ENCODE measurements at places on chromosomes 12 and 14.

DNA sequence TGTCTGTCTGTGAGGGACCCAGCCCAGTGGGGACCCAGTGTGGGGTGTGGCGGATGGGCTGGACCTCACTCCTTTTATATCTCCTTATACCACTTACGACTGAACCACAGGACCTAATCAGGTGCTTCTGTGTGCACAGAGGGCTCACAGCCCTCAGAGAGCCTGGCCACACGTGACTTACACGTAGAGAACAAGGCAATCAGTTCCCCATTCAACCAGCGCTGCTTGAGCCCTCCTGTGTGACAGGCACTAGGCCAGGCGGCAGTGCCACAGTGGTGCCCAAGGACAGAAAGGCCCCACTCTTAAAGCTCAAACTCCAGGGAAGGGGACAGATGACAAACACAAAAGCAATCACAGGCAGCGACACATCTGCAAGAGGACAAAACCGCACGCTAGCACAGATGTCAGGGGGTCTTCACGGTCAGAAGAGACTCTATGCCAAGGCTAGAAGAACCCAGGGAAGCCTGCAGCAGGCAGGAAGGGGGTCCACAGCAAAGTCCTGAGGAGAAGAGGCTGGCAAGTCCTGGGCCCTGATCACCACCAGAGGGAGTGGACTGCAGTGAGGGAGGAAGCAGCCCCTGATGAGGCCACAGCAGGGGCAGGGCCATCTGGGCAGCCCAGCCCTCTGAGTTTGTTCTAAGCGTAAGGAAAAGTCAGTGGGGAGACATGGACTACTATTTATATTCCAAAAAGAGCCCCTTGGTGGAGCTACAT lies 39.3 kb downstream of the SETD3 start:
- H3K36me3 ChIP-seq, result peaks cover 5% of the 10 kb centered on the region
- peaks cover 59% of the 10 kb centered on the region for H3K4me1 ChIP-seq
- peak overlapping the region; percentile 43 for H3K4me3 ChIP-seq
- no peak for DNase-seq
- peak overlapping the region; percentile 85 for H3K27ac ChIP-seq

DNA sequence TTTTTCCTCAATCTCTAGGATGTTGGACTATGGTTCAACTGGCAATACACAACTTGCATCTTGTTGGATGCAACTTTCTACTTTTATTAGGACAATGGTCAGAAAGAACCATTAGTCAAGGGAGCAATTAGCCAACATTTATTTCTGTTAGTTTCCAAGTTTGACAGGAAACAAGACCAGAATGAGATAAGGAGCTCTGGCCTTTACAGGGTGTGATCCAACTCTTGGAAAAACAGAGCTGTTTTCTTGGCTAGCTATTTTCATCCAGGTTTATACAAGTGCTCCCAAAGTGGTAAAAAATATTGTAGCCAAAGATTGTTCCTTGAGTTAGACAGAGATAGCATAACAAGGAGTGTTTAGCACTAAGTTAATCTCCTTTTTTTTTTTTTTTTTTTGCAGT lies 3.9 kb upstream of the SYNE2 start:
- H3K4me3 ChIP-seq, result no peak overlapping the region
- peak overlapping the region; percentile 24 for H3K27ac ChIP-seq
- DNase-seq, result no peak
- no peaks in the 10 kb centered on the region for H3K27me3 ChIP-seq
- peaks cover 3% of the 10 kb centered on the region for H3K36me3 ChIP-seq
- H3K4me1 ChIP-seq, result peaks cover 4% of the 10 kb centered on the region

GRCh38 chr12:254039-254438 lies 8.6 kb downstream of the SLC6A13 start:
- no peak overlapping the region for H3K27ac ChIP-seq
- peaks cover 6% of the 10 kb centered on the region for H3K36me3 ChIP-seq
- H3K4me1 ChIP-seq, result peaks cover 3% of the 10 kb centered on the region
- peaks cover 59% of the 10 kb centered on the region for H3K27me3 ChIP-seq

- no peaks in the 10 kb centered on the region for H3K36me3 ChIP-seq
- no peak overlapping the region for H3K27ac ChIP-seq
- no peaks in the 10 kb centered on the region for H3K27me3 ChIP-seq
- no peaks in the 10 kb centered on the region for H3K4me1 ChIP-seq
Measured at GRCh38 chr12:84315926-84316325, 596.7 kb downstream of the SLC6A15 start.

DNA sequence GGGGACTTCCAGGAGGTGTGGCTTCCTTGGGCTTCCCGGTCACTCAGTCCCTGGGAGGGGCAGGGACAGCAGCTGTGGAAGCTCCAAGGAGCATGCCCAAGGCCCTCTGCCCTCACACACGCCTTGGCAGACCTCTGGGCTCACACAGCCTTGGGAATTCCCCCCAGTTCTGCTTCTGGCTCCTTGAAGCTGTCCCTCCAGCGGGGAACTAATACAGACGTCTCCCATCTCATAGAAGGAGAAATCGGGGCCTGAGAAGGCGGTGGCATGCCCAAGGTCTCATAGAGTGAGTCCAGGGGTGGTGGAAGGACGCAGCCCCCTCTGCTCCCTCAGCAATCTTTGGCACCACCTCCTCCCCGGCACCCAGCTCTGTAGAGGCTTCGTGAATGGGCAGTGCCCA lies 15.7 kb upstream of the TMEM119 start:
- H3K4me1 ChIP-seq, result peaks cover 32% of the 10 kb centered on the region
- H3K4me3 ChIP-seq, result no peak overlapping the region
- H3K36me3 ChIP-seq, result peaks cover 7% of the 10 kb centered on the region
- H3K27me3 ChIP-seq, result no peaks in the 10 kb centered on the region
- H3K27ac ChIP-seq, result peak overlapping the region; percentile 94

DNA sequence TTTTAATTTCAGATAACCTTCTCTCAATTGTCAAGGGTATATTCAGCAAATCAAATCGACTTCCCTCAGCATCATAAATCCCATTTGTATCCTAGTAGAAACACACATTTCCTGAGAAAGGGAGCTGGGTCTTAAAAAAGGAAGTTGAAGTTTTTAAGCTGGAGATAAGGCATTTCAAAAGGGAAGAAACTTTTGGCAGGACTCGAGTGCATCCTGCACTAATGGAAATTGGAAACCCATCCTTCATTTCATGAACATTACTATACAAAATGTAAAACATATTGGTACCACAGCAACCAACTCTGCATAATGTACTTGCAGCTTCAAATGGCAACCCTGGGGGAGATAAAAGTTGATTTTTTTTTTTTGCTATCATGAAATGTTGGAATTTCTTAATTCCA lies 23.7 kb upstream of the TMCC3 start:
- H3K4me1 ChIP-seq, result peaks cover 17% of the 10 kb centered on the region
- H3K27me3 ChIP-seq, result peaks cover 13% of the 10 kb centered on the region
- DNase-seq, result no peak
- no peak overlapping the region for H3K4me3 ChIP-seq

DNA sequence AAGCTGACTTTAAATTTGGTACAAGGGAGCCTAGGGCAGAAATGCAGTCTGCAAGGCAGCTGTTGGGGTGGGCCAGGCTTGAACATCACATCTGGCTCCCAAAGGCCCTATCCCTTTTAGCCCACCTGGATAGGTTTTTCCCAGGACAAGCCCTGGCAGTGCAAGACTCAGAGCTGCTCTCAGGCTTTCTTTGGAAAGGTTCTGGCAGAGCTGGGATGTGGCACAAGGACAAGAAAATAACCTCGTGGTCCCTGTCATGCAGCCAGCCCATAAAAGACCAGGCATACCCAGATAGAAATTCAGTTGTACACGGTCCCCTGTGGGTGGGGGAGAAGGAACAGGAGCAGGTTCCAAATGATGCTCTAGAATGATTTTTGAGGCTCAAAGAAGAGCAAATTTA lies 206.9 kb downstream of the TTC7B start:
- H3K27ac ChIP-seq, result no peak overlapping the region
- no peaks in the 10 kb centered on the region for H3K36me3 ChIP-seq
- DNase-seq, result no peak

- peaks cover 35% of the 10 kb centered on the region for H3K4me1 ChIP-seq
- peak overlapping the region; percentile 95 for H3K4me3 ChIP-seq
- H3K36me3 ChIP-seq, result no peaks in the 10 kb centered on the region
- peak overlapping the region; percentile 88 for H3K27ac ChIP-seq
- no peaks in the 10 kb centered on the region for H3K27me3 ChIP-seq
- DNase-seq, result no peak
Measured at GRCh38 chr14:103530390-103530789, 1.4 kb downstream of the TRMT61A start.

DNA sequence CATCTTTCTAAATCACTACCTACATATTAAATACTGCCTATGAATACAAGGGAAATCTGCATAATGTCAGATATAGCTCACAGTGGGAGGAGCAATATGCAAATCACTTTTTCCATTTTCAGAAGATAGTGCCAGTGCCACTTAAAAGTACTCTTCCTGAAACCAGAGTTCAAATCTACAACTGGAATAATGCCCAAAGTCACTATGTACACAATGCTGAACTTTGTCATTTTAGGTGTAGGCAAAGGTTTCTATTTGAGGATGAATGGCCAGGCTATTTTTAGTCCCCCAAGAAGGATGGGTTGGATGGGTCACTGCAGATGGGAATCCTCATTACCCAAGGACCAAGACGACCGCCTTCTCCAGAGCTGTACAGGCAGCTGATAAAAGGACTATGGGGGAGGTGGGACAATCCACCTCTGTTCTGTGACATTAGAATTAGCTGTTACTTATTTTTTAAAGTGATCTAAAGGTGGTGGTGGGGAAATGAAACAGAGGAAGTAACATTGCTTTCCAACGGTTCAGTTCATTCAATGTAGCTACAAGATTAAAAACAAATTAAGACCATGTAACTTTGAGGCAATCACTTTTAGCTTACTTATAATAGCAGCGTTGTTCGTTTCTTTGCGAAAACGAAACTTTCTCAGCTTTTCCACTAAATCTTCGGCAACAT lies 5.6 kb downstream of the GMFB start:
- DNase-seq, result no peak
- H3K4me3 ChIP-seq, result peak overlapping the region; percentile 36
- peaks cover 44% of the 10 kb centered on the region for H3K4me1 ChIP-seq
- peaks cover 3% of the 10 kb centered on the region for H3K36me3 ChIP-seq
- H3K27ac ChIP-seq, result peak overlapping the region; percentile 73
- no peaks in the 10 kb centered on the region for H3K27me3 ChIP-seq

DNA sequence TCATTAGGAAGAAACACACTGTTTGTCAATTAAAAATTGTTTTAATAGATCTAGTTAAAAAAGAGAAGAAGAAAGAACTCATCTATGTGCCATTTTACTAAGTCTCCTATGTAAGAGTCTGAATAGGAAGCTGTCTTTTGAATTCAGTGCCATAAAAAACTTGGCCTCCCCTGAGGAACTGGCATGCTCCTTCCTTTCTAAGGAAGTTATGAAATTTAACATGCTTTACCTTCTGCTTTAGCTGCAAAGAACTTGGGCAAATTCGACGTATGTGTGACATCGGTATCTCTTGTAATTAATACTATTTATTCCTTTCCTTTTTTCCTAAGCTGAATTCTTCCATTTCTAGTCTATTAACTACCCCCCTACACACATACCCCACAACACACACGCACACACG lies 12.5 kb downstream of the TM7SF3 start:
- no peak overlapping the region for H3K27ac ChIP-seq
- peaks cover 19% of the 10 kb centered on the region for H3K36me3 ChIP-seq
- H3K4me3 ChIP-seq, result no peak overlapping the region
- peaks cover 28% of the 10 kb centered on the region for H3K4me1 ChIP-seq
- H3K27me3 ChIP-seq, result no peaks in the 10 kb centered on the region

- H3K4me1 ChIP-seq, result peaks cover 4% of the 10 kb centered on the region
- no peak overlapping the region for H3K4me3 ChIP-seq
- no peak overlapping the region for H3K27ac ChIP-seq
- no peak for DNase-seq
- peaks cover 5% of the 10 kb centered on the region for H3K36me3 ChIP-seq
Measured at GRCh38 chr12:54840244-54840865, 14.0 kb upstream of the MUCL1 start.

GRCh38 chr12:94495445-94496115 lies 35.9 kb upstream of the CEP83 start:
- no peaks in the 10 kb centered on the region for H3K36me3 ChIP-seq
- H3K27ac ChIP-seq, result no peak overlapping the region
- no peak overlapping the region for H3K4me3 ChIP-seq
- peaks cover 12% of the 10 kb centered on the region for H3K27me3 ChIP-seq

GRCh38 chr12:50985322-50985721 lies 33.0 kb downstream of the HIGD1C start:
- no peak overlapping the region for H3K4me3 ChIP-seq
- H3K27me3 ChIP-seq, result no peaks in the 10 kb centered on the region
- peaks cover 4% of the 10 kb centered on the region for H3K4me1 ChIP-seq
- no peak for DNase-seq
- H3K27ac ChIP-seq, result no peak overlapping the region

DNA sequence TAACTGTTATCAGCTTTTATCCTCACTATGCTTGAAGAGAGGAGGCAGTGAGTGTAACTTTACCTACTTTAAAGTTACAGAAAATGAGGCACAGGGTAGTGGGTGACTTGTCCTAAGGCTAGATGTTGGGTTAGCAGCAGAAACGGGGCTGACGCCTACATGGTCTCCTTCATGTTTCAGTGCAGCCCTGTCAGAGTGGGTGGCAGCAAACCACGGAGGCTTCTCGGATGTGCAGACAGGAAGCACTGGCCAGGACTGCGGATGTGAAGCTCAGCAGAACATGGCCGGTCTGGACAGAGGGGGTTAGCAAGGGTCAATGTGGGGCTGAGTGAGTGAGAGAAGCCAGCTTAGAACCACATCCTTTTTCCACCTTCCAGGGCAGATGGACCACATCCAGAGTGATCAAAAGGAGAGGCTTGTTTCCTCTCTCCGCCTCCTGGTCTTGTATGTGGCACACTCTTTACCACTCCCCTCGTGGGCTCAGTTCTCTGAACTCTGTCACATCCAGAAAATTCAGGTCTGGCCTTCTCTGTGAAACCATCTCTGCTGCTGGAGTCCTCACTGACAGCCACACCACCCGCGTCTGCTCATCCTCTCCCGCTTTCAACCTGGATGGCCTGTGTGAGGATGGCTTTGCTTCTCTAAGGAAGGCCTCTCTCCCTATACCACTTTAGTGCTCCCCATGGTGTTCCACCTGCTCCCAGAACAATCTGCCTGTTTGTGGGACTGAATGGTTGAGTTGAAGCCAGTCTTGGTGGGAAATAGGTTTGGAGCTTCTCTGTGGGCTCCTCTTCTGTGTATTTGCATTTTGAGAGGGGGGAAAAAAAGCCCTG lies 14.1 kb downstream of the SUSD6 start:
- no peaks in the 10 kb centered on the region for H3K27me3 ChIP-seq
- H3K27ac ChIP-seq, result peak overlapping the region; percentile 94
- peak overlapping the region; percentile 85 for H3K4me3 ChIP-seq
- H3K4me1 ChIP-seq, result peaks cover 64% of the 10 kb centered on the region
- DNase-seq, result peak; percentile 33
- no peaks in the 10 kb centered on the region for H3K36me3 ChIP-seq

DNA sequence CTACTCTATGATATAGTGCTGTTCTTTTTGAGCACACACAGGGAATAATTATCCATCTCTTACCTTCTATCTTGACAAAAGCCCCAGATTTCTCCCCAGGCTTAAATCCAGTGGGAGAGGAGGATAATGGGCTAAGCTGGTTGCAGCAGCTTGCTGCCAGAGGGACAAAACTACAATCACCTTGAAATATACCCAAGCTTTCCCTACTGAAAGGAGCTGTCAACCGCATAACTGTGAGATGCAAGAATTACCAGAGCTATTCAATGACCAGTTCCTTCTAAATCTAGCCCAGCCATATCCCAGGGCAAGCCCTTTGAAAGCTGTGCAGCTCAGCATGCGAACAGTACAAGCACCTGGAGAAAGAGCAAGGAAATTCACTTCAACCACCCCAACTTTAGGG lies 943 bp upstream of the MGAT4C start:
- no peak overlapping the region for H3K4me3 ChIP-seq
- DNase-seq, result no peak
- no peaks in the 10 kb centered on the region for H3K36me3 ChIP-seq
- no peaks in the 10 kb centered on the region for H3K27me3 ChIP-seq

Measured in T-helper 17 cell (primary cell).